ENCODE measurements at places on chromosomes 3 and 15.
A peak's percentile ranks its signal among the peaks of the same experiment; 100 is the strongest.

DNA sequence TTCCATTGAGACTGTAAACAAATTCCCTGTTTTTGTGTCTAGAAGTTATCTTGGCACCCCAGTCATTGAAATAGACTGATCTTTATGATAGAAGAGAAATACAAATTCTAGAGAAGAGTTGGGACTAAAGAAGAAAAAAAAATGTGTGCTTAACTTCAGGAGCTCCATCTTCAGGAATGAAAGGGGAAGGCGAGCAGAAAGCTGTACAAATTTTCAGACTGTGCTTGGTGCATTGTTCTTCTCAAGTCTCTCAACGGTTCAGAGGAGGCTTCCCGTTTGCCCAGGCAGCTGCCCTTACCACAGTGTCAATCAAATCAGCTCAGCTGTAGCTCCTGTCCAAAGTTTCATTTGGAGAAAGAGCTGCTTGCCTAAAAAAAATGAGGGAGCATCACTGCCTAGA, 41.7 kb downstream of the OXSM start:
- peak; percentile 31 for DNase-seq

GRCh38 chr3:196186651-196187573, 24.3 kb downstream of the ZDHHC19 start:
- DNase-seq: no peak

- DNase-seq: no peak
These were observed 426.5 kb downstream of the TBC1D5 start for GRCh38 chr3:17315897-17316296.

- peak; percentile 98 for DNase-seq
These were observed 4.6 kb downstream of the ANXA2 start for GRCh38 chr15:60392986-60393790.

GRCh38 chr15:34014556-34014955, 24.4 kb downstream of the AVEN start:
- no peak for DNase-seq

GRCh38 chr3:50655009-50655830, 19.5 kb upstream of the DOCK3 start:
- no peak for DNase-seq

DNA sequence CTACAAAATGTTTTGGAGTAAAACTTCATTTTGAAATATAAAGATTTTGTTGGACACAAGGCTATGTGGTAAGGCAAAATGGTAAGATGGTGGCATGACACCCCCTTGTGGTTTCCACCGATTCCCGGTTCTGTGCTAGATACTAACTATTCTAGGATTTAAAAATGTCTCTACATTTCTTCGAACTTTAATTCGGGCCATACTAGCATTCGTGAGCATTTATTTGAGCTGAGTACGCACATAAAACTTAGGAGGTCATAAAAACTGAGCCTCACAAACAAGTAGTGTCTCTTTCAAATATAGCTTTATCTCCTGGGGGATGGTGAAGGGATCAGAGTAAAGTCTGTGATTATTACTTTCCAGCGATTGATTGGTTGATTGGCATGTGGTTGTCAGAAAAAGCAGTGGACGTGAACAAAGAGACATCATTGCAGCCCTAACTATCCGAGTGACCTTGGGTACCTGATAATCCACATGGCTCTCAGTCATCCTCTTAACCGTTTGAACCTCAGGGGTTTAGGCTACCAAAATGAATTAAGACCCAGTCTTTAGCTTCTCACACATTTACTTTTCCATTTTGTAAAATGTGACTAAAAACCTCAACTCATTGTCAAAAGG, 1.1 kb upstream of the ZNF639 start:
- no peak for DNase-seq

DNA sequence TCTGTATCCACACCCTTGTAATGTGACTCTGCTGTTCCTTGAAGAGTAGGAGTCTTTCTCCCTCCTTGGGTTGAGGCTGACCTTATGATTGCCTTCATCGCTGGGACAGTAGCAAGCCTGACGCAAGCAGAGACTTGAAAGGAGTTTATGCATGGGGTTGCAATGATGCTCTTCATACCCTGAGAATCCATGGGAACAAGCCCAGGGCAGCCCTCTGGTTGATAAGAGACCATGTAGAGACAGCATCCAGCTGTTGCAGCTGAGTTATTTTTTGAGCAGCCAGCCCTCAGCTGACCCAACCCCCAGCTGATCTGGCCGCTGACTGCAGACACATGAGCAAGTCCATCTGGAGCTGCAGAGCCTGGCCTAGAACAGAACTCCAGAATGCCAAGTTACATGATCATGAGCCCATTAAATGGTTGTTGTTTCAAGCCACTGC, 60.6 kb upstream of the ARNT2 start:
- no peak for DNase-seq

DNA sequence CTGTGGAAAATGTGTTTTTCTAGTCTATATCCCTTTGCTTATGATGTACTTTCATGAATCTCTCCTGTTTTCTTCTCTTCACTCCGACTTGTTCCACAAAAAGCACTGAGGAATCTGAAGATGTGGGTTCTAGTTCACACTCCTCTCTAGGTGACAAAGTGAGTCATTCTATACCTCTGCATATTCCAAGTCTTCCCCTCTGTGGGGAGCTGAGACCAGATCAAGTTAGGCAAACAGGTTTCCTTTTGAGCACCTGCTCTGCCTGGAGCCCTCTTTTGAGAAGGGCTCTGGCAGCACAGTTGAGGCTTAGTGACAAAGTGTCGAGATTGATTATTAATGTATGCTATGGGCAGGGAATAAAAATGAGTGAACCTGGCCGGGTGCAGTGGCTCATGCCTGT, 82.4 kb upstream of the VGLL4 start:
- no peak for DNase-seq

- no peak for DNase-seq
These were observed 33.1 kb downstream of the TXNRD3 start for GRCh38 chr3:126621627-126622345.

GRCh38 chr3:15638193-15638890, 36.8 kb downstream of the BTD start:
- DNase-seq: no peak

DNA sequence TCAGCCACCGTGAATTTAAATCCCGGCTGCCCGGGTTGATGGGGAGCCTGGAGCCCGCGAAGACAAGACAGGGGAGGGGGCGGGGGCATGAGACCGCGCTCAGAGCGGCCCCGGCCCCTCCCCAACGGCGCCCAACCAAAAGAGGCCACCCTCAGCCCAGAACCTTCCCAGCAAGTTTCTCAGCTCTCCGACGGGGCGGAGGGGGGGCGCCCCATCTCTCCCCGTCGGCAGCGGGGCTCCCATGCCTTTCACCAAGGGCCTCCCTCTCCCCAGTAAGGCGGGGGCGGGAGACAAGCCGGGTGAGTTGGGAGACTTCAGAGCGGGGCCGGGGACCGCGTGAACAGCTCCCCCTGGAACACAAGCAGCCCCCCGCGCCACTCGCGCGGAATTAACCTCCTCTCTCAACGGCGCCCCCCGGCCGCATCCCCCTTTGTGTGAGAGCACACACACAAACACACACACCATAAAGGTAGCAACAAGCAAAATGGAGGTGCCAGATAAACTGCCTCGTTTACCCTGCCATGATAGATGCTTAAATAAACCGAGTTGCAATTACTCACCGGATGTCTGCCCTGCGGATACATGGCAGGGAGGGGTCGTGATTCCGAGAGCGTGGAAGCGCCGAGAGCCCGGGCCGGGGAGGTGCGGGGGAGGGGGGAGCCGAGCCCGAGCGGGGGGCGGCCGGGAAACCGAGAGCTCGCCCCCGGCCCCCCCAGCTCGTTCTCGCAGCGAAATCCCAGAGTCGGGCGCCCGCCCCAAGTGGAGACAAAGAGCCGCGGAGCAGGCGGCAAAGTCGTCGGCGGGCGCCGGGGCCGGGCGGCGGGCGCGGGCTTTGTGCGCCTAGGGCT, 1.3 kb downstream of the TLE3 start:
- no peak for DNase-seq

- DNase-seq: no peak
These were observed 788.2 kb upstream of the ARPP21 start for GRCh38 chr3:34851137-34851536.

GRCh38 chr3:141605883-141606282, 119.1 kb downstream of the RASA2 start:
- DNase-seq: no peak

GRCh38 chr3:49346797-49347251, 7.0 kb upstream of the USP4 start:
- DNase-seq: no peak

DNA sequence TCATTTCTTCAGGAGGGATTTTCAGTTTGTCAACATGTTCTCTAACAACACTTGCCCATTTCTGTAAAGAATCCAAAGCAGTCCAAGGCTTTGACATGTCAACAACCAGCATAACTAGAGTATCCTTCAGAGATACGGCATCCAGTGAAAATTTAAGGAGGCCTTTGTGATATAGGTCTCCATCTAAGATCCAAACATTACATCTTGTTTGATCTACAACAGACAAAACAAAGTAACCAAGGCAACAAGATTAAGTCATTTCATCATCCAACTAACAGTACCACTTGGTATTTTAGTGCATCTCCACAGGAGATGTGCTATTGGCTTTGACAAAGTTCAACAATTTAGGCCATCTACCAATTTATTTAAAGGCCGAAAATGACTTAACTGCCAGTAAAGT, 25.8 kb downstream of the DYNC1LI1 start:
- DNase-seq: no peak
